ENCODE measurements at places on chromosomes 13 and 19.
A peak's percentile ranks its signal among the peaks of the same experiment; 100 is the strongest.

DNA sequence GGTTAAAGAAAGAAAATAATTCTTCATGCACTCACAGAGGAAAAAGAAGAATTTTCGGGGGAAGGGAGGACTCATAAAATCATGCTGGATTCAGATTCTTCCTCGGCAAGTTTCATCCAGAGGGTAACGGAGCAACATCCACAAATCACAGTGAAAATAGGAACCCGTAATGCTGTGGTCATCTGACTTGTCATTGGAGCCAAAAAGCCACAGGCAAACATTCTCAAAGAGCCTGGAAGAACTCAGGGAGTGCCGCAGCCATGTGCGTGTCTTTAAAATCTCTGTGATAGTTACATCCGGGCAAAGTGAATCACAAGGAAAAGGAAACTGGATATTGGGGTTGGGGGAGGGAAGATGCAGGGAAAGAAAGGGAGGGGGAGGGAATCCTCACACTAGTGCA lies 33.0 kb upstream of the VSTM2B start:
- no peak for DNase-seq

- DNase-seq = no peak
Observed at GRCh38 chr19:10112895-10113591, 1.6 kb downstream of the P2RY11 start.

DNA sequence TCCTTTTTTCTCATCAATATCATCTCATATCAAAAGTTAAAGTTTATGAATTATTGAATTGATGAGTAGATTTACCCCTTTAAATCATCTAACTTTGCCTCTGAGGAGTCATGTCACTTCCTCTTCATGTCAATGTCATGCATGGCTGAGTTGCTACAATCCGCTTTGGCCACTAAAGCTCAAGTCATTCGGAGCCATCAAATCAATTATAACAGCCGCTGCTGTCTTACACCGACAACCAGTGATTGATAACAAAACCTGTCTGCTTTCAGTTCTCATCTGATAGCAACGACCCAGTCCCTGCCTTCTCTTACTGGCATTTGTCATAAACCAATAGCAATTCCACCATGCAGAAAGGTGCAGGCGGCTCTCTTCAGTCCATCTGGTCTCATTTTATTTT lies 429.3 kb downstream of the DIAPH3 start:
- no peak for DNase-seq

GRCh38 chr13:36841391-36841790 lies 22.4 kb downstream of the RFXAP start:
- no peak for DNase-seq

DNA sequence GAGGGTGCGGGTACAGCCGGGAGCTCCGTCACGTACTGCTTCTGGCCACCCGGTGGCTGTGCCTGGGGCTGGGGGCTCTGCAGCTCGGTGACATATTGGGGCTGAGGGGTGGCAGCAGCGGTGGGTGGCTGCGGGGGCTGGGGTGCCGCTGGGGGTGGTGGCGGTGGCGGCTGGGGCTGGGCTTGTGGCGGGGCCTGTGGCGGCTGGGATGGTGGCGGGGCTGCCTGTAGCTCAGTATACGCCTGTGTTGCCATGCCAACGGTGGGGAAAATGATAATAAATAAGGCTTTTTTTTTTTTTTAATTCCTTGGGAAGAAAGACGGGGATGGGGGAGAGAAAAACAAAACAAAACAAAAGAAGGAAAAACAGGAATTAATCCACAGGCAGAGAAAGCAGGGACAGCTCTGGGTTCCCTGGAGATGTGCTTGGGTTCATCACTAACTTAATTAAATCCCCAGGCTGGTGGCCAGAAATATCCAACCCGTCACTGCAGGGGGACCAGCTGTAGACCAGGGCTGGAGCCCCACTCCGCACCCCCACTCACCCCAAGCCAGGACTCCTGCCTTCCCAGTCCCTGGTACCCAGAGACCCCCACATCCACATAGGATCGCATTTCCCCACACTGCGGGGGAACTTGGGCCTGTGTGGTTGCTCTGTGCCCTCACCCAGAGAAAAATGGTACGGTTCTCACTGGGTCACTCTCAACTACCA lies 12.4 kb downstream of the RFX1 start:
- no peak for DNase-seq

DNA sequence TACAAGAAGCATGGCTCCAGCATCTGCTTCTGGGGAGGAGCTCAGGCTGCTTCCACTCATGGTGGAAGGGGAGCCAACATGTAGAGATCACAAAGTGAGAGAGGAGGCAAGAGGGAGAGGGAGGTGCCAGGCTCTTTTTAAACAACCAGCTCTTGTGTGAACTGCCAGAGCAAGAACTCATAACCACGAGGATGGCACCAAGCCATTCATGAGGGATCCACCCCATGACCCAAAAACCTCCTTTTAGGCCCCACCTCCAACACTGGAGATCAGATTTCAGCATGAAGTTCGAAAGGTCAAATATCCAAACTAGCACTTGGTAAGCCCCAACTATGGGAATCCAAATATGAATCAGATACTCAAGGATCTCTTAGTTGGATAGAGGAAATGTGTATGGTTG lies 131.2 kb downstream of the RXFP2 start:
- no peak for DNase-seq

DNA sequence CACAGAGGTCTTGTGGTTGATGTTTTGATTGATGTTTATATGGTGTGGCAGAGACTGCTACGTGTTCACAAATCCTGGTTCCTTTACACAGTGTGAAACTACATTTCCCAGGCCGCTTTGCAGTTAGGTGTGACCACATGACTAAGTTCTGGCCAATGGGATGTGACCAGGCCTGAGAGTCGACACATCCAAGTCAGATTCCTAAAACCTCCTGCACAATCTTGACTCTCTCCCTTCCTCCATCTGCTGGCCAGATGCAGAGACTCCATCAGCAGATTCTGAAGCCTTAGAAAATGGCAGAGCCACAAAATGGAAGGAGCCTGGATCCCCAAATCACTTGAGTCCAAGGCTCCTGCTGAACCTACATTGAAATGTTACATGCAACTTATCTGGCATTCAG lies 12.6 kb downstream of the CD37 start:
- DNase-seq = no peak

GRCh38 chr13:20995245-20995838 lies 66.0 kb downstream of the LATS2 start:
- no peak for DNase-seq

GRCh38 chr19:15498910-15499309 lies 9.4 kb upstream of the CYP4F22 start:
- DNase-seq = no peak

DNA sequence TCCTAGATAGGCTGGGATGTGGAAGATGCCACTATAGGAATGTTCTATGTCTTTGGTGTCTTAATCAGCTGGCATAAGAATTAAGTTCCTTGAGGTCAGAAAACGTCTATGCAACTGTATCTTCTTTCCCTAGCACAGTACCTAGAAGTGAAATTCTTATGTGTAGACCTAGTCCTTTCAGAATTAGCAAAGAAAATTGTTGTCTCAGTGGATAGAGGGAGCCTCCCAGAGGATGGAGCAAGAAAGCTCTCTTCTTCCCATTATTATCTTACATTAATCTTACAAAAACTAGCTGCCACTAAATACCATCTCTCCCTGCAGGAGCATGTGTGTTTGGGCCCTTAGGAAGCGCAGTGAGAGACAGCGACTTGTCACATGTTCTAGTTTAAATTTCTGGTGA lies 11.6 kb downstream of the CLDN10 start:
- no peak for DNase-seq

DNA sequence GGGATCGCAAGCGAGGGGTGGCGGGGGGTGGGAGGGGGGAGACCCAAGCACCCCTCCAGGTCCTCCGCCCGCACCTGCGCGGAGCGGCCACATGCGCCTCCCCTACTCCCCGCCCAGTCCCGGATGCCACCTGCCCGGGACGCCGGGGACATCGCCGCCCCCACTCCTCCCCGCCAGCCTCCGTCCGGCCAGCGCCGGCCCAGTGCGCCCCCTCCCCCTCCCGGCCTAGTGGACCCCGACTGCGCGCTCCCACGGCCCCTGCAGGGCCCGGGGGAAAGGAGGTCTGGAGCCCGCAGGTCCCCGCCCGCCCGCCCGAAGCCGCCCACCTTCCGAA lies 263 bp downstream of the RHPN2 start:
- no peak for DNase-seq

DNA sequence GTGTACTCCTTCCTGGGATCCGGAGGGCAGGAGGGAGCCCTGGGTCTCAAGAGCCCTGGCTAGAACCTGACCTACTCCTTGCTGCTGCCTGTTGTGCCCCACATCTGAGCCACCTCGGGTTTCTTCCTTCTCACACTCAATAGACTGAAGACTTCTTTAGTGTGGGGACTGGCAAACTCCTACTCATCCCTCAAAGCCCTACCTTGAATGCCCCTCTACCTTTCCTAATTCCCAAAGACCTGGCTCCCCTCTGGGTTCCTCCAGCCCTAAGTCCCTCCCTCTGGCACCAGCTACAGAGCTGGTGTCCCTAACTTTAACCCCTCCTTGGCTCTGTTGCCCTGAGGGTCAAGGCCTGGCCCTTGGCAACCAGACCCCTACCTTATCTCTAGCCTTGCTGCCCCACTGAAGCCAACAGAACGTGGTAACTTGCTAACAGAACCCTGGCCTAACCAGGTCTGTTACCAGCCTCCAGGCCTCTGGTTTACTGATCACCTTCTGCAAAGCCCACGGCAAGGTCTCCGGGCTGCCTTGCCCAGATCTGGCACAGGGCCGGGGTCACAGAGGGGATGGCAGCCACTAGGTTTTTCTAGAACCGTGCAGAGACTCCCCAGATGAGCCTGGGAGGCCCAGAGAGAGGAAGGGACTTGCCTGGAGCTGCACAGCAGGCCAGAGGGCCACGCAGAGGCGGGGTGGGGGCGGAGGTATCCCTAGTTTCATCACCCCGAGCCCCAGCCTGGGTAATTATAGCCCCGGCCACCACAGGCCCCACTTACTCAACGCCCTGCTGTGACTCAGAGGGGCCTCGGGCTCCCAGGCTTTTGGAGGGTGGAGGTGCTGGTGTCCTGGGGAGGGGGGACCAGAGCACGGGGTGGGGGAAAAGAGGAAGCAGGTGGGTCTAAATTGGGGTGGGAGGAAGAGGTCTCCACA lies 15.3 kb downstream of the ZBTB7A start:
- DNase-seq = peak; percentile 74

DNA sequence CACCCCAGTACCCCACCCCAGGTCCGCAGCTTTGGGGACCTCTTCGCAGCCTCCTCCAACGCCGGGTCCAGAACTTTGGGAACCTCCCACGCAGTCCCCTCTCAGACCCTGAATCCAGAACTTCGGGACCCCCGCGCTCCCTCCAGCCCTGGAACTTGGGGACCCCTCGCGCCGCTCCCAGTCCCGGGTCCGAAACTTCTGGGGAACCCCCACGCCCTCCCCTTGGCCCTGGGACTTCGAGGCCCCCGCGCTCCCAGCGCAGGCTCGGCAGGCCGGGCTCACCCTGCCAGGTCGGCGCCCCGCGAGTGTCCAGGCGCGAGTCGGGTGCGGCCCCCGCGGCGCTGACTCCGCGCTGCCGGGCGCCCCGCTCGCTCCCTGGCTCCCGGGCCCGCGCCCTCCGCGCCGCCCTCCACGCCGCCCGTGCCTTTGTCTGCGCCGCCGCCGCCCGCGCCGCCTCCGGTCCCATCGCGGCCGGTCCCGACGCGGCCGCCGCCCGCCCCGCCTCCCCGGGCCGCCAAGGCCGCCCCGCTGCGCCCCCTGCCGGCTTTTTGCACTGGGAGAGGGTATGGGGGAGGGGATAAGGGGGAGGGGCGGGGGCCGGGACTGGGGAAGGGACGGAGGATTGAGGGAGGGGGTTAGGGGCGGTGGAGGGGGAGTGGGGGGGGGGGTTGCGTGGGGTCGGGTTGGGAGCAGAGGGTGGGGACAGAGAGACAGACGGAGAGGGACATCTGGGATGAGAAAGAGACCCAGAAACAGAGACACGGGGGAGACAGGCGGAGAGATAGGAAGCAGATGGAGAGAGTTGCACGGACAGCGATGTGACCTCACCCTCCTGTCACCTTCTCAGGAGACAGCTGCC lies at the start of gene HOMER3:
HOMER3 (minus strand) TSS at position 449 of the 859 bp plus-strand sequence. CDS start 2,235 bp downstream, outside the sequence.
- no peak for DNase-seq

- peak; percentile 97 for DNase-seq
Observed at GRCh38 chr19:7652061-7652641, 15.2 kb downstream of the STXBP2 start.

DNA sequence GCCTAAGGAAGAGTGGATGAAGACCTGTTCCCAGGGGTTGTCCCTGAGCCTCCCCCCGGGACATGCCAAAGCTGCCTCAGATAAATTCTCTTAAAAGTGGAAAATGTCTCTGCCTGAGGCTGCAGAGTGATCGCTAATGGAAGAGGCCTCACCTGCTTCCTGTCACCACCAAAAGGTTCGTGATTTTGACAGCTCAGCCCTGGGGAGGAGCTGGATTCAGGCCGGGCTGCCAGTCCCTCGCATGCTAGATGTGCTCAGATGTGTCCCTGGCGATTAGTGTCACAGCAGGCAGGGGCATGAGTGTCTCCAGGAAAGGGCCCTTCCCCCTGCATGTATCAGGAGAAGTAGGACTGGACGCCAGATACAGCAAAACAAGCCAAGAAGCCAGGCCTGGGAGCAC lies 626.5 kb downstream of the UQCRFS1 start:
- DNase-seq = no peak

GRCh38 chr13:110503979-110504499 lies 57.5 kb downstream of the RAB20 start:
- DNase-seq = no peak

DNA sequence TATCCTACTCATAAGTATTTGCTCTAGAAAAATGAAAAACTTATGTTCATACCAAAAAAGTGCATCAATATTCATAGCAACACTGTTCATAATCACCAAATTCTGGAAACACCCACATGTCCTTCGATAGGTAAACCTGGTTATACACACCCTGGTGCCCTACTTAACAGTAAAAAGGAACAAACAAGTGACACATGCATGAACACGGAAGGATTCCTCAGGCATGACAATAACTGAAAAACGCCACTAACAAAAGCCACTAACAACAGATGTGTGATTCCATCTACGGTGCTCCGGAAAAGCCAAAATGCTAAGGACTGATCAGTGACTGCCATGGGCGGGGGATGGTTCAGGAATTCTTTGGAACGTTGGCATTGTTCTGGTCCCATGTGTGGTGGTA lies 65.5 kb downstream of the STK24 start:
- DNase-seq = no peak

DNA sequence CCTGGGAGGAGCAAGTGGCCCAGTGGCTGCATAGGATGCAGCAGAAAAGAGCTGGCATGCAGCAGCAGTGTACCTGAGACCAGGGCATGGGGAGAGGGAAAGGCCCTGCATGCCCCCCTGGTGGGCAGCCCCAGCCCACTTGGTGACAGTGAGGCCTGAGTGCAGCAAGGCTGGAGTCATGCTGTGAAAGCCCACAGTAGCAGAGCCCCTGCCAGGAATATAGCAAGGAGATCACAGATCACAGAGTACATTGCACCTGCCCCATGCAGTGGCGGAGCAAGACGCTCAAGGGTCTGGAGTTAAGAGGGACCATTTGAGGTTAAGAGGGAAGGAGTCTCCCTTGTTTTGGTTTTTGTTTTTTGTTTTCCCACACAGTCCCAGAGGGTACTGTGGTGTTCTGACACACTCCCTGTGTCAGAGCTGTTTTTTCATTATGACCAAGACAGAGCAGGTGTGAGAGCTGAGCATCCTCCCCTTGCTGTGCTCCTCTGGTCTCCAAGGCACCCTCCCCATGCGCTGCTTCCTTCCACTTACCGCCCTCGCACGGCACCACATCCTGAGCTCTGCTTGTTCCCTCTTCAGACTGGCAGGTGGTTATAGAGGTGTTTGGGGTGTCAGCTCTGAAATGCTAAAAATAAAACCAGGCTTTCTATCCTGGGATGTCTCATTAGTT lies 85.0 kb upstream of the UBL3 start:
- DNase-seq = no peak
